ENCODE measurements at places on chromosomes 5 and 9.

DNA sequence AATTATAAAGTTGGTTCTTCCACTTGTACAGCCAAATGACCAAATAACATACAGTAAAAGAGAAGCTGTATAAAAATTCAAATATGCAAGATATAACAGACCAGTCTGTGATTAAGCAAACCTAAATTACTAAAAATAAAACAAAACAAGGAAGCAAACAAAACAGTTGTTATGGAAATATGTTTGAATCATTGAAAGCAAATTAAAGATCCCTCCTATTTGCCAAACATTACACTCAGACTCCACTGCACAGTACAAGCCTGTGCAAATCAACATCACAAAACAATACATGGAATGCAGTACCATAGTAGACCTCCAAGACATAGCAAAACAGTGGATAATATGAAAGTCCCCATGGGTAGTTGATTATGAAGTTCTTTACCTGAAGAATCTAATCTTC, 288.1 kb upstream of the PTGER4 start:
- DNase-seq, result no peak

DNA sequence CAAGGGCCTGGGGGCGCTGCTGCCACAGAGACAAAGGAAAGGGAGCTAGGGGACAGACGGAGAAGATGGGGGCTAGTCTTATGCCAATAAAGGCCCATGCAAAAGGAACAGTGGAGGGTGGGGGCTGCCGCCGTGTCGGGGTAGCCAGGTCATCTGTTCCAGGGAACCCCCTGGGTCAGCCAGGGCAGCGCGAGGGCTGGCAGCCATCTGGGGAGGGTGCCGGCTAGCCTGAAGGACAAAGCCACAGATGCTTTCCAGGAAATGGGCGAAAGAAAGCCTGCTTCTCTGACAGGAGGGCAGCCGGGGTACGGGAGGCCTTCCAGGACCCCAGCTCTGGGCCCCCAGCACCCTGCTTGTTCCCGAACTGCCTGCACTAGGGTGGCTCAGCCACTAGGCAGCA, 1.6 kb upstream of the CARD9 start:
- DNase-seq, result no peak

- no peak for DNase-seq
These were observed 72.7 kb downstream of the MRPL36 start for GRCh38 chr5:1726956-1727355.

DNA sequence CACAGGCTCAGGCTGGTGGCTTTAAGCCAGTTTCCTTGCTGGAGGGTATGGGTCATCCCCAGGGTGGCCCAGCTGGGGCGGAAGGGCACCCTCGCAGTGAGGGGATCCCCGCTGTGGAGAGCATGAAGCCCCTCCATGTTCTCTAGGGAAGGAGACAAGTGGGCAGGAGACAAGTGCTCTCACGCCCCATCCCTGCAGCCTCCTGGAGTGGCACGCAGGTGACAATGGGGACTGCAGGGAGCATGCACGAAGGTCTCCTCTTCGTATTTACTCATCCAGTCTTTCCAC, 83.3 kb downstream of the GTF3C4 start:
- no peak for DNase-seq

- DNase-seq, result no peak
These were observed 198.8 kb downstream of the PRELID2 start for GRCh38 chr5:145636371-145636770.

- no peak for DNase-seq
These were observed 26.0 kb upstream of the NKD2 start for GRCh38 chr5:982377-983237.

GRCh38 chr5:139495638-139496435, 13.3 kb upstream of the STING1 start:
- peak; percentile 30 for DNase-seq

- DNase-seq, result peak; percentile 82
These were observed 8.6 kb downstream of the HAVCR2 start for GRCh38 chr5:157100140-157100679.

DNA sequence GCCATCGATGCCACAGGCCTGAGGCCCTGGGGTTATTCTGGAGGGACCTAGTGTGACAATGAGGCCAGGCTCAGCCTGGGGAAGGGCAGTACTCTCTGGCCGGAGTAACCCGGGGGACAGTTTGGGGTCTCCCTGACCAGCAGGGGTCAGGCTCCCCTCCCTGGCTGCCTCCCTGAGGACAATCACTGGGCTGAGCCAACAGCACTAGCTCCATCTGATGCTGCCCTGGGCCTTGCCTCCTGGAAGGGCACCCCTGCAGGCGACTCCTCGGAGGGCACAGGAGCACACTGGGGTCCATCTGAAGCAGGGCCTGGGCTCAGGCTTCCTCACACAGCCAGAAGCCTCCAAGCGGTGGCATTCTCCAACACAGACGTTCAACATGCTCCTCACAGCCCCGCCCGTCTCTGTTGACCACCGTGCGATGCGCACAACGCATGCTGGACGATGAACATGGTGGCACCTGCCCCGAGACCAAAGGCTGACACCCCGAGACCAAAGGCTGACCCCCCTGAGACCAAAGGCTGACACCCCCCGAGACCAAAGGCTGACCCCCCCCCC, 68.3 kb downstream of the ADAMTS2 start:
- no peak for DNase-seq

DNA sequence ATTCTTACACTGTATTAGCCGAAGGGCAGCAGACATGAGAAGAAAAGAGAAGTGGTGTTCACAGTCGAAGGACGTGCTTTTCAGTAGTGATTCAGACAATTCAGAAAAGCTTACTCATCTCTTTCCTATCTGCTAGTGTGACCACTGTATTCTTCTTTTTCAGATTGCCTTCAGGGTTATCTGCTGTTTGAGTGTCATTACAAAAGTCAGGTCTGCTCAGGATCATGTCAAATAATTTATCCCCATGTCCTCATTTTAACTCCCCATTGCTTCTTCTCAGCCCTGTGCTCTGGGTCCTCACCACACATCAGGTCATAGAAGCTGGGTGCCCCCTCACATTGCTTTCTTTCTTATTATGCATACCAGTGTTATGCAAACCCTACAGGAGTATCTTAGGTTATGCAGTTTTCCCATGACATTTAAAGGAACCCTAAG, 394.0 kb downstream of the CETN3 start:
- peak; percentile 72 for DNase-seq

- no peak for DNase-seq
These were observed 189.0 kb upstream of the PPP1R26 start for GRCh38 chr9:135290566-135290965.

DNA sequence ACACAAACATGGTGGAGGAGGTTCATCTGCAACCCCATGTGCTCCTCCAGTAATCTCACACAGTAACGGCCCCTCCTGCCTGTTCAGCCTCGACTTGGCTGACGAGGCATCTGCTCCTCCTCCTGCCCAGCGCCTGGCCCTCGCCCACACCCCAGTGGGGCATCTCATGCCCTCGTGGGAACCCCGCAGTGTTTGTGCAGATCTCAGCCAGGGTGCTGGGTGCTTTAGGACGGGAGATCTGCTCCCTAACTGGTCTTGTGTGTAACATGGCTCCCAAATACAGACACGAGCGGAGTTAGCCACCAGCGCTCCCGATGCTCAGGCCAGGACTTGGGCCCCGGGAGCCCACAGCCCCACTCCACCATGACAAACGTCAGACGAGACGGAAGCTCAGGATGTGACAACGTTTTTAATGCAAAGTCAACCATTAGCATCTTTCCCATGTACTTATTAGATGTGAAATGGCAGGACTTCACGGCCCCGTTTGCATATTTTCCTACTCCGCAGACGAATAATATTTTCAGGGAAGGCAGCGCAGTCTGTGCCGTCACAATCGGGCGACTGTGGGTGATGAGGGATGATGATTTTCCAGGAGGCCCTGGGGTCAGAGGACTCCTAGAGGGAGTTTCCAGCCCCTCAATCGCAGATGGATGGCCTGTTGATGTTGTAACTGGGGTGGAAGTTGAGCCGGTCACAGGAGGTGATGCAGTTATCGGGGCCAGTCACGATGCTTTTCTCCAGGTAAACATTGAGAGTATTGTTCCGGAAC, 5.5 kb upstream of the MRPS2 start:
- DNase-seq, result no peak

GRCh38 chr9:89676281-89676680, 71.5 kb downstream of the GADD45G start:
- DNase-seq, result no peak

- DNase-seq, result no peak
These were observed 16.2 kb upstream of the TCOF1 start for GRCh38 chr5:150341331-150341730.

DNA sequence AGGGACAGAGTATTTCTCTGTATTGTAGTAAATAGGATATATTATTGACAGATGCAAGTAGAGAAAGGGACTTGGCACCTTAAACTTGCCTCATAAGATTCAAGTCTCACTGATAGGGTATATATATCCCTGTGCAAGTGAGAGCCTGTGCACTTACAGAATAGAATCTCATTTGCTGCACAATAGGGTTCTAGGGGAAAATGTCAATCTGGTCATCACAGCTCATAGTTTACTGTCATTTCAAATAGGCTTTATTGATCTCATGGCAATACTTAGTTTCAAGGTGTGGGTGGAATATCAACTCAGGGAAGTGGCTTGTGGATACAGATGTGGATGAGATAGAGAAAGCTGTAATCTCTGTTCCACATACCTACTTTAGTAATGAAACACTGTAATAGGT, 42.3 kb downstream of the TGFBR1 start:
- DNase-seq, result no peak

DNA sequence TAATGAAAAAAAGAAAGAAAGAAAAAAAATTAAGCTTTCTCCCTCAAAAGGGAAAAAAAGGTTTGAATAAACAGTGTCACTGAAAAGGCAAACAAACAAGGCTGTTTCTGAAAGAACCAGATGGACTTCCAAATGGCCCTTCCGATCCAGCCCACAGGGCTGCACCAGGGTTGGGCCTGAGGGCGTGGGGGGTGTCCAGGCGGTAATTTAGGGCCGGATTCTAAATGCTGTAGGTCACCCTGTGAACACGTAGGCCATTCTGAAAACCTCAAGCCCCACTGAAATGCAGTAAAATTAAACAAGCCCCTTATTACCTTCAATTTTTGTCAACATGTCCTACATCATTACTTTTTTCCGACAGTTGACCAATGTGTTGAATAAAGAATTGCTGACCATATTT, 132.1 kb downstream of the HSD17B3 start:
- peak; percentile 44 for DNase-seq

DNA sequence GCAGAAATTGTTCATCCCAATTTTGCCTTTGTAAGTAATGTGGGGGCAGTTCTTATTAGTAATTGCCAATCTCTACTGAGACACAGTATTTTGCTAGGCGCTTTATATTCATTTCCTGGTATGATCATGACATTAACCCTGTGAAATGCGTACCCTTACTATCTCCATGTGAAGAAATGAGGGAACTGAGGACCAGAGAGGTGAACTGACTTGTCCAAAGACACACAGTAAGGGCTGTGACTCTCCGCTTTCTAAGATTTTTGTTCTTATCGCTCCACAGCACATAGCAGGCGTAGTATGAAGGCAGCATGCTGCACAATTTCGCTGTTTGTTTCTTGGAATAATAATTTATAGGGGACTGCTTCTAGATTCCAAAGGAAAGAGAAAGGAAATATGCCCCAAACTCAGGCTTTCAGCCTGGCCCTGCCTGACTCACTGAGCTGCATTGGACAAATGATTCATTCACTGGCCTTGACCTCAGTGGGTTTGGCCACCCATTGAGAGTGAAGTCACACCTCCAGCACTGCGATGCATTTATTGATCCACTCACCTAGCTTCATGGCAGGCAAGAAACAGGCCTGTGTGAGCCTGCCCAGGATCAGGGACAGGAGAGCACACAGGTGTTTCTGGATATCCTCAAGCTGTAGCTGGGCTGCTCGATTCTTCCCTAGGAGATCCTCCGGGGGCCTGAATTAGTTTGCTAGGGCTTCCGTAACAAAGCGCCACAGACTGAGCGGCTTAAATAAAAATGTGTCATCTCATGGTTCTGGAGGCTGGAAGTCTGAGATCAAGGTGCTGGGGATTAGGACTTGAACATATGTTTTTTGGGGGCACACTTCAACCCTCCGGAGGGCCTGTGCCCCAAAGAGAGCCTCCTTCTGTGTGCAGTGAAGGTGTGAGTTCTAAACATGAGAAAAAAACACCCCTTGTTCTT, 7.2 kb upstream of the DUSP1 start:
- peak; percentile 92 for DNase-seq

DNA sequence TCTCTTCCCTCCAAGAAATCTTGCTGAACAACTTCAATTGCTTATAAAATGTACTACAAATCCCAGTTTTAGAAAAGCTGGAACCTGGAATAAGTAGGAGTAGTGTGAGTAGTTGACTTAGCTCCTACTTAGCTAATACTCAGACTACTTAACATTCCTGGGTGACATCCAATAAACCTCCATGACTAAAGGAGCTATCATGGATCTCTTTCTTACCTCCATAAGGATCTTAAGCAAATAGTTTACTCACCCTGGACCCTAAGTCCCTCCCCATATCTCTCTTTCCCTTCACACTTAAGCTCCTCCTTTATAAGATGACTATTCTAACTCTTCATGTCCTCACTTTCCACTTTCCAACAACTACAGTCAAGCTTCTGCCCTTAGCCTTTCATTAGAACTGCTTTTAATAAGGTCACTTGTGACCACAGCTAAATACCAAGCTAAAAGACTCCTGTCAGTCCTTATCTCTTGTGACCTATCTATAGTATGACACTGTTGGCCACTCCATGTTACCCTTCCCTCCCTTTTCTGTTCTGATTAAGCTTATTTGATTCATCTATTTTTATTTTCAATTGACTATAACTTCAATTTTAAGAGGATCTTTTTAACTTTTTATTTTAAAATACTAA, 194.9 kb downstream of the RFX3 start:
- DNase-seq, result peak; percentile 33

- DNase-seq, result no peak
These were observed 98.4 kb upstream of the CPLX2 start for GRCh38 chr5:175772747-175773533.

DNA sequence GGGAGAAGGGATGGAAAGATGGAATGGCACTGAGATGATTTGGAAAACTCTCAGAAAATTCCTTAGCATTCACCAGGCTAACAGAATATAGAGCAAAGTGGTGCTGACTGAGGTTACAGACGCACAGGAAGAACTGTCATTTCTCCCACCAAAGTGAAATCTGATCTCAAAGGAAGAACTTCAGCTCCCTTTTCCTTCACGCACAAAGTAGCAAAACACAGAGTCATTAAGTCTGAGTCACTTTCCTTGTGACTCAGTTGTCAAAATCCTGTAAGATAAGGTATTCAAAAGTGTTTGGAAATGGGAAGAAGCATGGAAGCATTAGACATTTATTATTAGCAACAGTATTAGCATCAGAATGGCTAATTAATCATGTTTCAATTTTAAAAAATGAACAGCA, 11.7 kb downstream of the MPDZ start:
- peak; percentile 95 for DNase-seq

Data from mesenchymal stem cell (in vitro differentiated cells and primary cell).